ENCODE measurements at places on chromosomes 7 and 10. TPM values are rescaled to one million over a fixed set of nuclear protein-coding genes. Genes with fewer than 3 reads are reported as not detected.

Gene PLAC9
- total RNA-seq = 5.3 TPM

- DNase-seq = no peak
Measured at GRCh38 chr10:986137-986825, 2.0 kb upstream of the GTPBP4 start.

DNA sequence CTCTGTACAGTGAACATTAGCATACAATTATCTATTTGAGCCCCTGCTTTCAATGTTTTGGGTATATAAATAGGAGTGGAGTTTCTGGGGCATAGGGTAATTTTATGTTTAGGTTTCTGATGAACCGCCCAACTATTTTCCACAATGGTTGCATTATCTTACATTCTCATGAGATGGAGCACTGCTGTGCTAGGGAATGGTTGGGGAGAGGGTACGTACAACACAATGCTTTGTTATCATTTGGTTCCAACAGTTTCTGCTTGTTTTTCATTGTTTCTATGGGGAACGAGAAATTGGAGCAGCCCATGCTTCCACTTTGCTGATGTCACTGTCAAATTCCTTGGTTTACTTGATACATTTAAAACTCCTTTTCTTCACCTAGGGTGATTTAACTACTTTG, 1115.3 kb downstream of the REEP3 start:
- DNase-seq = no peak

Gene SEMA3A
- total RNA-seq = 0.92 TPM

Gene INMT
- total RNA-seq = not detected

DNA sequence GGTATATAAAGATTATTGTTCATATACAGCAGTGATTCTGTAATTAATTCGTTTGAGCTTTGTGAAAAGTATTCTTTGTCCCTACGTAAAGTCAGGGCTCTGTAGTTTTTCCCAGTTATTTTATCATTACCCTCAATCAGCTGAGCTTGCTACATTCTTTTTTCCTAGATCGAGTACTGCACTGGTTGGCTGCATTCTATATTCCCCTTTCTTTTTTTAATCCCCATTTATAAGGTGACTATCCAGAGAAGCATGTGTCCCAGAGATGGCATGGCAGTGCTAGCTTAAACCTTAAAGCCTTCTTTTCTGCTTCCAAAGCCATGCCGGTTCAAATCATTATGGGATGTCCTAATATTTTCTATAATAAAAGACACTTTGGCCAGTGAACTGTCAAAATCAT, 230.1 kb upstream of the CELF2 start:
- DNase-seq = no peak

Gene CALCR
- not detected for total RNA-seq

Gene SLIT1
- 0.04 TPM for total RNA-seq
